ENCODE measurements at places on chromosomes 3 and 15.

DNA sequence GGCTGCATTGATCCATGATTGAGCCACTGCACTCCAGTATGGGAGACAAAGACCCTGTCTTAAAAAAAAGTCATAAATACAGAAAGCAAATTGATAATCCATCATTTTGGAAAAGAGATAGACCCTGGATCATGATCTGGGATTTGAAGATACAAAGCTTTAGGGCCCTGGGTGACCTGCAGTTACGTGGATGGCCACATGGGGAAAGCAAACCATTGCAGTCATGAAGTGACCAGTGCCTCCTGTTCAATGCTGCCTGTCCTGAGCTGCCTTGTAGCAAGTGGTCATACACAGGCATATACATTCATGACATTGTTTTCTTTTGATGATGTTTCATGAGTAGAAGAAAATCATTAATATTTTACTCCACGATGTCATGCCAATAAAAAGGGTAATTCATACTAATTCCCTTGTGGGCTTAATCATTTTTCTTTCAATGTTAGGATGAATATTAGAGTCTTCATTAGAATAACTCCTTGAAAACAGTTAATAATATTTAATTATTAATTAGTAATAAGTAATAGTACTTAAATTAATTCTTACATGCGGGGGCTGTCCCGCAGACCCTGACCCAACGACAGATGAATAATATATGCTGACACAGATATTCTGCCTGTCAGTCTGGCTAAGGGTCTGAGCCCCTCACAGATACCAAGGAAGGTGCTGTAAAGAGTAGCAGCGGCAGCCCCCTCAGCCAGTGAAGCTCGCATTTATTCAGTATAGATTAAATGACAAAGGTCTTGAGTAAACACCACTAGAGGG, 109.0 kb upstream of the UNC13C start:
- DNase-seq, result no peak

DNA sequence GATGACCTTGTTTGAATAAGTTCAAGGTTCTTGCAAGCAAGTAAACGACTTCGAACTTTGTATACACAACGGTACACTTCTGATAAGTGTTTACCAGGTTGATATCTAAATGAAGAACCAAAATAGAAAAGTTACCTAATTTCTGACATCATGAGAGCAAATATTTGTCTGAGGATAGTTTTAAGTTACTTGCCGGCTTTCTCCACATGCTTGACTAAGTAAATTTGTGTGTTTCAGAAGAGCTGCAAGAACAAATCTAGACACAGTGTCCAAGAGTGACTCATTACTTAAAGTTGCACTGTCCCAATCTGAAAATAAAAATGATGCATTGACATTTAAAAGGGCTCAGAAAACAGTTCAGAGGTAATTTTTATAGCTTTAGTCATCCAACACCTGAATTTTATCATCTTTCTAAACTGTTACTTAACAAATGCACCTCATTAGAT, 115.1 kb downstream of the HERC1 start:
- DNase-seq, result no peak

DNA sequence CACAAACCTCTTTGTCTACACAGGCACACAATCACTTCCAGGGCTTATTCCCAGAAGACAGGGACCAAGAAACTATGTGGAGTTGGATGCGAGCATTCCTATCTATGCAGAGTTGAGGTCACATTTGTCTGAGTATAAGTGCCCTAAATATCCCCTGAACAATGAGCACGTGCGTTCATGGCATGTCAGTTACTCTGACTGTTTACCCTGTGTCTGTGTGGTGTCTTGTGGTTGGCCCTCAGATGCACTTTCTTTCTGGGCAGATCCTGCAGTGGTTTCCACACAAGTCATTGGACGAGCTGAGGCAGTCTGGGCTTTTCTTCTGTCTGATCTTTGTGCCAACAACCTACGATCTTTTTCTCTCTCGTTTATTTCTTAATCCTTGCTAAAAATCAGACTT, 134.5 kb downstream of the FBN1 start:
- DNase-seq, result no peak

DNA sequence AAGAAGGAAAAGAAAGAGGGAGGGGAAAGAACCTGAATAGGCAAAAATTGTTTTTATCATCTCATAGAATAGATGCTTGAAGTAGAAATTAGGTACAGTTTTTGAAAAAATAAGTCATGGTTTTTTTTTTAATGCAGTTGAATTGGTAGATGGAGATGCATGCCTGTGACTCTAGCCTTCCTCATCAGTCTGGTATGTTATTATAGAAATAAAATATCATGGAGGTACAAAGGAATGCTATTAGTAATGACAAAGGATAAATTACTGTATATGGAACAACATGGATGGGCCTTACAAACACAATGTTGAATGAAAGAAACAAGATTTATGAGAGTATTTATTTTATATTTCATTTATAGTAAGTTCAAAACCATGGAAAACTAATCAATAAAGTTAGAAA, 162.4 kb upstream of the GALNT15 start:
- DNase-seq, result no peak

DNA sequence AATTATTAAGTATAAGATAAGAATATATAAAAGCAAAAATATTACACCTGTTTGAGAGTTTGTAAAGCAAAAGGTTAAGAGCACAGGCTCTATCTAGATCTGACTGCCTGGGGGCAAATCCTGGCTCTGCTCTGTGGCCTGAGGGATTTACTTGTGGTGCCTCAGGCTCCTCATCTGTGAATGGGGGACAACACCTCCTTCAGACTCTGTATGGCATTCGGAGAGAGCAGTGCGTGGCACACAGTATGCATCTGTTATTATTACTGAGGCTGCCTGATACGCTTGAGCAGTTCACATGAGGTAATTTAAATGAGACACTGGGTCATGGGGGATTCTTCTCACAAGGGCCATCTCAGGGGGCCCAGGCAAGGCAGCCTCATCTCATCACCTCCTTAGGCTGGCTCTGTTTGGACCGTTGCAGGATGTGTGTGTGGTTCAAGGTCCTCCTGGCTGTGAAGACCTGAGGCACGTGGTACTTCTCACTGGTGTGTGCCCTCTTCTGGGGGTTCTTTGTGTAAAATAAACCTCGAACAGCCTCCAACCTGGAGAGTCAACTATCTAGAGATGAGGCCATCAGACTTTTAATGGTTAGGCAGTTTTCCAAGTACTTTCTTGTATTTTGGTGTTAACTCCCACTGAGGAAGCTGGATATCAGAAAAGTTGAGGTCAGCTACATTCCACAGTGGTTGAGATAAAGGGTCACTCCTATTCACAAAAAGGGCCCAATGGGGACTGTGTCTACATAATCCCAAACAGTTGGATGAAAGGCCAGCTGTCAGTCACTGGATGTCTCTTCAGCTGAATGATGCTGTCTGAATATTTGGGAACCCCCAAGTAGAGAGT, 9.0 kb downstream of the GNB5 start:
- no peak for DNase-seq

GRCh38 chr15:40082195-40082883, 26.3 kb downstream of the BMF start:
- DNase-seq, result no peak

DNA sequence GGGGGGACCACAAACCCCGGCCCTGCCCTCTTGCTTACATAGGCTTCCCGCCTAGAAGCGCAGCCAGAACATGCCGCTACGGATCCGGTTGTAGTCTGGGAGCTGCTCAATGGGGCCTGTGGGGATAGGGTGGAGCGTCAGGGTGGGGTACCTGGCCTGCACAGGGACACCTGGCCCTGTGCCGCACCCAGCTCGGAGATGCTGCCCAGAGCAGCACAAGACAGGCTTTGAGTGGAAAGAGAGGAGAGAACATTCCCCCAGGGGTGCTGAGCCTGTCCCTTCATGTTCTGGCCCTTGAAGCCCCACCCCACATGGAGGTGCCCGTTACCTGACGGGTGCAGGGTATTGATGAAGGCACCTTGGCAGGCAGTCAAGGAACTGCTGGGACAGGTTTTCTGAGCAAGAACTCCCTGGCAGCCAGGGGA, 4.0 kb upstream of the COL7A1 start:
- DNase-seq, result no peak

GRCh38 chr3:29353807-29354206, 72.9 kb downstream of the RBMS3 start:
- no peak for DNase-seq

DNA sequence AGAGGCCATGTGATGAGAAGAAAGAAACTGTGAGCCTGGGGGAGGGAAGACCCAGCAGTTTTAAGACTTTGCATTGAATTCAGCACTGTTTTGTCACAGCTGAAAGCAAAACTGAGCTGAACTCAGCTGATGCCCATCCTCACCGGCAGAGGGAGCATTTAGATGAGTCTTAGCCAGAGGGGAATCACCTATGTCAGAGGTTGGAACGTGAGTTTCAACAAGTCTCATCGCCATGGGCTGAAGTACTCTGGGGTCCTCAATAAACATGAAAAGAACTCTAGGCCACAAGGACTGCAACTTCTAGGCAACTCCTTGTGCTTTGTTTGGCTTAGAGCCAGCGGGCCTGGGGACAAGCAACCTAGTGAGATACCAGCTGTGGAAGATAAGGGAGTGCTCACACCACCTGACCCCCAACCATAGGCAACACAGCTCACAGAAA, 324.5 kb downstream of the TBL1XR1 start:
- DNase-seq, result no peak

- no peak for DNase-seq
These were observed 4.0 kb downstream of the NT5DC2 start for GRCh38 chr3:52529376-52530333.

DNA sequence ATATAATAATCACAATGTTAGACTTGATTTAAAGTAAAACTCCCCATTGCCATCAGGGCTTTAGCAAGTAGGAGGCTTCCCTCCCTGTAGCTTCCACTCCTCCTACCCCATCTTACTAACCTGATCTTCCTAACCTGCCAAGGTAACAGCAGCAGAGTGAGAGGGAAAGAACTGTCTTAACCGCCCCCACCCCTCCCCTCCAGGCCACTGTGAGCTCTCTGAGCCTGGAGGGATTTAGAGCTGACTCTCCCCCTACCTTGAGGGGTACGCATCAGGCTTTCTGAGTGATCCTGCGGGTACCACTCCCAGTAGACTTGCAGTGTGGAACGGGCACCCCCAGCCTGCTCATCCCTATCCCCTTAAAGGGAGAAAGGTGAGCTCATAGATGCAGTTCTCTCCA, 11.4 kb upstream of the PRSS50 start:
- no peak for DNase-seq

DNA sequence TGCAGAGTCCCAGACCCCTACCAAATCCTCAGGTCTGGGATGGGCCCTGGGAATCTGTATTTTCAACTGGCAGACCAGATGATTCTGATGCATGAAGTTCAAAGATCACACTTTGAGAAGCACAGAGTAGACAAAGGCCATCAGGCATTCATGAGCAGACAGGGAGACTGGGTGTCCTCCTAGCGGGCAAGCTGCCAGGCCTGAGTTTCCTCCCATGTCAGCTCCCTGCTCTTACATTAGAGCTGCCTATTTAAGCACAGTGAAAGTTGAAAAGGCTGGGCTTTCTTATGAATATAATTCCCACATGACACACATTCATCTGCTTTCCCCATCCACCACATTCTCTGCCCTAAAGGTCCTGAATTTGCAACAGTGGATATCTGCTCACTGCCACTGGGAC, 14.0 kb downstream of the CAPN3 start:
- no peak for DNase-seq

GRCh38 chr3:126512026-126512425, 5.5 kb downstream of the UROC1 start:
- no peak for DNase-seq

- no peak for DNase-seq
These were observed 29.9 kb upstream of the GRIP2 start for GRCh38 chr3:14570089-14570488.

- DNase-seq, result no peak
These were observed 18.2 kb upstream of the PRR23E start for GRCh38 chr3:127174715-127175140.

DNA sequence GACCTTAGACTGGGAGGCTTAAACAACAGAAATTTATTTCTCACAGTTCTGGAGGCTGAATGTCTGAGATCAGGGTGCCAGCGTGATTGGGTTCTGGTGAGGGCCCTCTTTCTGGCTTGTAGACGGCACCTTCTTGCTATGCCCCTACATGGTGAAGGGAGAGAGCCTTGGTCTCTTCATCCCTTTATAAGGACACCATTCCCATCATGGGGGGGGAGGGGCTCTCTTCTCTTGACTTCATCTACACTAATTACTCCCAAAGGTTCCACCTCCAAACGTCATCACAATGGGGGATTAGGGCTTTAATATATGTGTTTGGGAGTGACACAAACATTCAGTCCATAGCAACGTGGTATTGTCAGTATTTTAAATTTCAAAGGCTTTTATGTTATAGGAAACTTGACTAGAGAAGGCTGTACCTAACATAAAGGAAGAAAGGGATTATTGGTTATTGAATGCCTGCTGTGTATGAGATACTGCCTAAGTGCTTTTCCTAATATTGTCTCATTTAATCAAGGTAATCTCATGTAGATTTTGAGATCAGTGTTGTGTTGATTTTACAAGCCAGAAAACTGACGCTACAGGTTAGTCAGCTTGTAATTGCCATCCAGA, 20.9 kb downstream of the SYN2 start:
- no peak for DNase-seq

DNA sequence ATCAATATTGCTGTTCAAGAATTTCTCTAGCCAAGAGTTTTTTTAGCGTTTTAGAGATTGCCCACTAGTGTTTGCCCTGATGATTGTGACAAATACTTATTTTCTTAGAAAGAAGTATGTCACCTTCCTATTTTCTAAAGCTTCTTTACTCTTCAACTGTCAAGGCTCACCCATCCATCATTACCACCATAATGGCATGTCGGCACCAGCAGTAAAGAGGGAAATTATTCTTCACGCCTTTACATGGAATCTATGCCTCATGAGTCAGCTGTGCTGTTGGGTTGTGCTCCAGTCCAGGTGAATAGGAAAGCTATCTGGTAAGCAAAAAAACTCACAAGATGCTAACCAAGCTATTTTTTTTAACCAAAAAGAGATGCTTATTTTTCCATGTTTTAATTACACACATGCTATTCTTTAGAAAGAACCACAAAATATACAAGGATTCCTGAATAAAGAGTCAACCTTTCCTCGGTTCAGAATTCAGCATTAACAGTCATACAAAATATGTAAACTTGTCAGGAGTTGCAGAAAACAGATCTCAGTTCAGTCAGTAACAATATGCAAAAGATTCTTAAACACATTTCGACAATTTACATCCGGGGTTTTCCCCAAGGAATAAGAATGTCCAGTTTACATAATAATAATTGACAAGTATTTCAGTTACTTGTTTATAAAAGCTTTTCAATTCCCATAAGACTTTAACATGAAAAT, 128.0 kb downstream of the ATP8B4 start:
- DNase-seq, result no peak

- DNase-seq, result no peak
These were observed 540.1 kb downstream of the NTRK3 start for GRCh38 chr15:87716422-87716821.

DNA sequence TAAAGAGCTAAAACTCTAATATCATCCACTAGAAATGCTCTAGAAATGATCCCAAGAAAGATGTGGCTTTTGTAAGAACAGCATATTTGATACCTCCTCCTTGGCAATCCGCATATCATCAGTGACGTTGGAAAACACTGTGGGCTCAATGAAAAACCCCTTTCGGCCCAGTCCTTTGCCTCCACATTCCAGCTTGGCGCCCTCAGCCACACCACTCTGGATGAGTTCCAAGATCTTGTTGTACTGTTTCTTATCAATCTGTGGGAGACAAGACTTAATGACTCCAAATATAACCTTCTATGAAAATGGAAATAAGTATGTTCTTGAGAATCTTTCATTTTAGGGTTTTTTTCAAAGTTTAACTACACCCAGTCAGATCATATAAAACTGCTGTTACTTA, 103.6 kb downstream of the ALDH1A2 start:
- no peak for DNase-seq
